Activated CD8-positive, alpha-beta T cell treated with anti-CD3 and anti-CD28 coated beads, Interleukin-2, amount 10 ng/mL, durations not matched to agents 7 days and 5 days (primary cell): ENCODE measurements at places on chromosomes 11 and 22.

- no peak for DNase-seq
Observed at GRCh38 chr22:42111798-42112197, 18.8 kb downstream of the CYP2D6 start.

- no peak for DNase-seq
Observed at GRCh38 chr11:12159351-12160099, 49.1 kb downstream of the MICAL2 start.

DNA sequence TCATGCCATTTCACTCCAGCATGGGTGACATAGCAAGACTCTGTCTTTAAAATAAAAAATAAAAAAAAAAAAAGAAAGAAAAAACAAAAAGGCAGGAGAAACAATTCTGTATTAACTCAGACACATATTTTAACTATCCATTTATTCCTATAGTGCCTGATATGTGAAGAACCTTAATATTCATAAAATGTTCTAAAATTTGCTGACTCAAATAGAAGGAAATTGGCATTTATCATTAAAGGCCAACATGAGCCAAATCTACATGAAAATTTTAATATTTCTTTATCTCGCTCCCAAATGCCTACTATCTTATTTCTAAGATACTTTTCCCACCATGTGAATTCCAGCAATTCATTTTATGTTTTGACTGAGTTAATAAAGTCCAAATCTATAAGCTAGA, 18.9 kb downstream of the PITPNB start:
- no peak for DNase-seq

DNA sequence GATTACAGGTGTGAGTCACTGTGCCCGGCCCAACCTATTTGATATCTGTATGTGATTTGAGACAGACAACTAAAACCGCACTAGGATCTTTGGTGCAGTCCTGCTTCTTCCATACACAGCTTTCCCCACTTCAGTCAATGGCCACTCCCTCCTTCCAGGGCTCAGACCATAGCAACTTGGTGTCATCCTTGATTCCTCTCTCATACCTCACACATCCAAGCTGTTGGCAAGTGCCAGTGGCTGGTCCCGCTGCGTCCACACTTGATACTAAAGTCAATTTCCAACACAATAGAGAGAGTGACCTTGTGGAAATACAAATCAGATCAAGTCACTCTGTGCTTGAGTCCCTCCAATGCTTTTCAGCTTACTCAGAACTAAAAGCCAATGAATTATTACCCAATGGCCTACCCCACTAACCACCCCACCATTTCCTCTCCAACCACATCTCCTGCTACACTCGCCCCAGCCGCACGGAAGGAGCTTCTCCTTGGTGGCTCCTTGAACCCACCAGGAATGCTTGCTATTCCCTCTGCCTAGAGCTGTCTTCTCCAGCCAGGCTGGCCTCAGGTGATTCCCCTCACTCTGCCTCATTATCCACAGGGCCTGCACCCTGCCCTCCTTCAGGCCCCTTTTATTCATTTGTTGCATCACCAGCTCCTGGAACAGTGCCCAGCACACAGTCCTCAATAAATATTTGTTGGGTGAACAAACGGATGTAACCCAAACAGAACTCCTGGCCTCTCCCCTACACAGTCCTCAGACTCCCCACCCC, 12.9 kb downstream of the ABTB2 start:
- no peak for DNase-seq
